ENCODE measurements at places on chromosomes 2 and 18.

DNA sequence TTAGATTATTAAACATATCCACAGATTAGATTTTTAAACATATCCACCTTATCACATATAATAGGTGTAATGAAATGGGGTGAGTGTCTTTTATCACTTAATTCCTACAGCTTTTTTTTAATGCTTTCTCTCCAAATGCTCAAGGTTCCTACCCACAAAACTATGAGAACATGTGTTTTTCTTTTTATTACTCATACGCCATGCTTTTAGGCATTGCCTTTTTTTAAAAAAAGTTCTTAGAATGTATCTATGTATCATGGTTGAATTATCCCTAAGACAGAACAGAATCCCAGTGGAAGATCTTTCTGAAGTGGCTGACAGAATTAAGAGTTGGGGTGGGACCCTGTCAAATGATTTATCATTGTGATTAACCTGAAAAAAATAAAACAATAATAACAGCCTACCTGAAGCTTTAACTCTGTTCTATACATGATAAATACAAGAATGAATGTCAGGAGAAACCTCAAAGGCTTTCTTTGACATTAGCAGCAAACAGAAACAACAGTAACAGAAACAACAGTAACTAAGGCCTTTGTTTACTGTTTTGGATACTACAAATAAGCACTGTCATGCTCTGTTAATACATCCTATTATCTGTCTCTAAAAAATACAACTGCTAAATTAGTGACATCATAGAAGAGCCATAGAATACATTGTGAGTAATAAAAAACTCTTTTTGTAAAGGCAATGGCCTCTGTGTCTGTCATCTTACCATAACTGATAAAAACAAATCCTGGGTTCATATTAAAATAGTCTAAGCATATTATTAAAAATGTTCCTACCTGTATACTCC, 4.1 kb upstream of the ZNF397 start:
- no peak for DNase-seq

- DNase-seq = no peak
Observed at GRCh38 chr2:95346738-95347671, 49.9 kb downstream of the KCNIP3 start.

- no peak for DNase-seq
Observed at GRCh38 chr18:56097621-56098020, 509.6 kb upstream of the TCF4 start.

- DNase-seq = peak; percentile 23
Observed at GRCh38 chr2:240060977-240061591, 7.8 kb upstream of the OR6B3 start.

GRCh38 chr18:13288509-13289133, 70.1 kb downstream of the LDLRAD4 start:
- no peak for DNase-seq

DNA sequence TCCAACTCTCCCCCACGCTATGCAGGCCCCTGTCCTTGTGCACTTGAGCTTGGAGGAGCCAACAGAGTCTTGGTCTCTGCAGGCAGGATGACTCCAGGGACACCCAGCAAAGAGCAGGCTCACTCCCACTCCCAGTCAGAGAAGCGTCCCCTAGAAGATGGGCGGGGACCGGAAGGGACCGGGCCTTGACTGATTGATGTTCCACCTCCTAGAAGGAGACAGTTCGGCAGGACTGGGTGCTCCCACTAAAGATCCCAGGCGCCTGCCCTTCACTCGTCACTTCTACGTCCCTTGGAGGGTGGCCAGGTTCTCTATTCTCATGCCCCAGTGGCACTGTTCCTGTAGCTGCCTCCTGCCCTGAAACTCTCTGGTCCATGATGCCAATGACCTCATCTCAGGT, 3.2 kb upstream of the SP100 start:
- DNase-seq = no peak

- no peak for DNase-seq
Observed at GRCh38 chr2:179981085-179981484, 26.0 kb downstream of the CWC22 start.

DNA sequence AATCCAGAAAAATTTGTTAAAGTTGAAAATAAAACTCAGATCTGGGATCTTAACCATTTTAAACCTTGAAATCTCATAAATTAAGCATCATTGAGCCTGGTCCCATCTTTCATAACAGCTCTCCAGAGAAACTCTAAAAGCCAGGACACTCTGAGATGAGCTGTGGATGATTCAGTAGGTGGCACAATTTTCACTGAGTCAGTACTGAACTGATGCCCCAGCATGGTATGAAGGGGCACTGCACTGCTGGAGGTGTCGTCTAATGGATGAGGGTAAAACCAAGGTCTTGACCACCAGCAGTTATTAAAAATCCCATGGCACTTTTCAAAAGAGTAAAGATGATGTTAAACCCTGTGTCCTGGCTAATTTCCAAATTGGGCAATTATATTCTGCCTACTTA, 170.6 kb downstream of the FIGN start:
- no peak for DNase-seq
